ENCODE measurements at places on chromosomes 5 and 9.
A peak's percentile ranks its signal among the peaks of the same experiment; 100 is the strongest.

GRCh38 chr5:111999286-111999685 lies 242.3 kb upstream of the NREP start:
- DNase-seq: no peak

DNA sequence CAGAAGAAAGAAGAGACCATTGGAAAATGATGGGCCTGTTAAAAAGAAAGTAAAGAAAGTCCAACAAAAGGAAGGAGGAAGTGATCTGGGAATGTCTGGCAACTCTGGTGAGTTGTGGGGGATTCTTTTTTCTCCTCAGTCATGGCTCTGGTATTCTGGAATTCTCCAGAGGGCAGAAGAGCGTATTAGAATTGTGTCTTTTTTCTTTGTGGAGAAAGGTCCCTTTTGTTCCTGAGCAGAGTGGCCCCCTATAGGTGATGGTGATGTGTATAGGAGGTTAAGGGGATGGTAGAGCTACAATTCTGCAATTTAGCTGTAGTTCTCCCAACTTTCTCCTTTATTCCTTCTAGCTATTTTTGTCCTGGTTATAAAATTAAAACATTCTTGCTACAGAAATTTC lies 1.6 kb upstream of the DHFR start:
- DNase-seq: no peak

DNA sequence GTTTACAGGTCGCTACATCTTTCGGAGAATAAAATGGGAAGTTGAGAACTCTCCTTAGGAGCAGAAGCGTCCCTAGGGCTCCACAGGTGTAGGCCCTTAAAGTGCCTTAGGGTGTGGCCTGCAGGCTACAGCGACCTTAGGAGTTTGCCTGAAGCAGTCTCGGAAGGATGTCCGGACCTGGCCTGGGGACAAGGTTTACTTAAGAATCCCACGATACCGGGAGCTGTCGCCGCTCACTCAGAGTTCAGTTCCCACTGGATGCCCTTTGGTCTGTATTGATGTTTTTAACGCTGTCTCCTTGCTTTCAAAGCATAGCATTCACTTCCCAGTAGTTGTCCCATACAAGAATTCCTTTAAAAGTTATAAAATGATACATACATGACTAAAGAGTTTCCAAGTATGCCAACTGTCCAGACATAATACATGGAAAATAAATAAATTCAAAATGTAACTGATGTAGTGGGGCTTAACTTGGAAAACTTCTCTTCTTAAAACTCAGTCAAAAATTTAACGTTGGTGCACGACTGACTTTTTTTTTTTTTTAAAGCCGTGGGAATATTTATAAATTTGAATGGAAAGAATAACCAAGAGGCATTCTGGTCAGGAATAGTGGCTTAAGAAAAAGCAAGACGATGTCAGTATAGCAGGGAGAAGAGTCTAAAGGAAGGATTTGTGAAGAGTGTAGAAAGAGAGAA lies 848 bp downstream of the RAD50 start:
- DNase-seq: no peak

- DNase-seq: no peak
These were observed 14.7 kb downstream of the ERP44 start for GRCh38 chr9:100084128-100084453.

GRCh38 chr9:85030316-85030715 lies 360.8 kb downstream of the NTRK2 start:
- no peak for DNase-seq

DNA sequence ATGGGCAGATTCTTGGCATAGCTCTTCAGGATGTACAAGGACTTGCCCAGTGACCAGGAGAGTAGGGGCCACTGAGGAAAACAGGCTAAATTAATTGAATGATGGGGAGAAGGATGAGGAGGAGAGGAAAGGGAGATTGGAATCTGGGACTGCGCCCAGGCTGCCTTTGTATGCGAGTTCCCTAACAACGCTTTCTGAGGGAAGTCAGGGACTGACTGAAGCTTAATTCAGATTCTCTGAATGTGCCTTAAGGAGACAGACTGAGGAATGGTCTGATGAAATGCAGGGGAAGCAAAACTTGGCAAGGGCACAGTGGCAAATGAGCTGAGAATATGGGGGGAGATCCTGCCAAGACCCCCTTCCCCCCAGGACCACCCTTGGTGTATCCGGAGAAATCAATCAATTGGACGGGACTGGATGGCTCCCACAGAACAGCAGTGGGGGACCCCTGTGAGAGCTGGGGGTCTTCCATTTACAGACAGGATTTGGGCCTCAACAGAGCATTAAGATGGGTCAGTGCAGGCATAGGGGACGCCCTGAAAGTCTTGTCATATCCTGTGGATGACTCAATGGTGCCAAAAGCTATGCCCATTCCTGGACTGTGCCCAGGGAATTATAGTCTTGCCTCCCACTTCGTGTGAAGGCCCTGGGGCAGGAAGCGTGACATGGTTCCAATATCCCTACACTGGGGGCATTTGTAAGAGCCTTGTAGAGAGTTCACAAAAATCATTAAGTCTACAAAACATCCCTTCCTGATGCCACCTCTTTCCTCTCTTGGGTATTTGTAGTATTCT lies 215.5 kb upstream of the TNC start:
- DNase-seq: no peak

DNA sequence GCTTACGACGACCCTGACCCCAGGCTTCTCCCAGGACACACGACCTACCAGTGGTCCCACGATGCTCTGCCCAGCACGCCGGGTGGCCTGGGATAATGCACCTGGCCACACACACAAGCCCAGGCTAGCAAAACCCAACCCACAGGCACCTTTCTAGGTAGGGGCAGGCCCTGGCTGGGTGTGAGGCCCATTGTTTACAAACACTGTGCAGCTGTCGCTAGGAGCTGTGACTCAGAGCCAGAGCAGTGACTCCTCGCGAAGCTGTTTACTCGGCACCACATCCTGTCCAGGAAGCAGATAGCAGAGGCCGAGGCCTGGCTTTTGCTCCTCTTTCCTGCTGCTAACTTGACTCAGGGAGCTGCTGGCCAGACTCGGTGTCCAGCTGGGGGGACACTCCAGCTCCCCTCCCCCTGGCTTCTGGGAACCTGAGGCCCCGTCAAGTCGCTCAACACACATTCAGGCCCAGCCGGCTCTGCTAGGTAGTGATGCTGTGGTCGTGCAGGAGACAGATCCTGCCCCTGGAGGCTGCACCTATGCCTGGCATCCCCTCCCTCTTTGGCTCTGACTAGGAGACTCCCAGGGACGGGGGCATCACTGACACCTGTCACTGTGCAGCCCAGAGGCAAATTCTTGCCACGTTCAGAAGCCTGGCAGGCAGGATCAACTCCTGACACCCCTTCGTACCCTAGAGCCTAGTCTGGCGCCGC lies 12.8 kb upstream of the RALGDS start:
- peak; percentile 93 for DNase-seq

- DNase-seq: no peak
These were observed 10.4 kb downstream of the RAB14 start for GRCh38 chr9:121191235-121191634.

All from glomerular endothelial cell (primary cell).